DMS 273 treated with DMSO at 0.1 percent for 48 hours (cell line): ENCODE measurements at places on chromosomes 12 and 14.

DNA sequence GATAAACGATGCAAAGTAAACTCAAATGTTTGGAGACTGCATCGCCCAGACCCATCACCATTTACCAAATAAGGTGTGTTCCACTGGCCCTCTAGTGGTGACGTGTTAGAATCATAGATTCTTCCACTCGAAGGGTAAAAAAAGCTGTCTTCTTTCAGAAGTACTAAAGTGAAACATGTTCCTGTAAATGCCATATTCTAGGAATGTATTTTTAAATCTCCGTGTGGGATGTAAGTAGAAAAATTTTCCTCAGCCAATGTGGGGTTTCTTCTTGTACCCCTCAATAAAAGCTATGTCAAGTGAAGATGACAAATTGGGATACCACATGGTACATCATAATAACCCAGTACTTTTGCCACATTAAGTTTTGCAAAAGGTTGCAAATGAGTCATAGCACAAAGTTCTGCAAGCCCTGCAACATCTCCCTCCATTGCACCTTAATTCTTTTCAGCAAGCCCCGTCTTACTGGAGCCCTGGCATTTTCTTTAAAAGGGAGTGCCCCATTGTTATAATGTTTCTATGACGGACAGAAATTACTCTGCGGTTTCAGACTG is 100.8 kb downstream of the CCER1 start:
- DNase-seq = peak; percentile 3

- DNase-seq = no peak
These were observed 808 bp downstream of the MSI1 start for GRCh38 chr12:120367924-120368788.

- no peak for DNase-seq
These were observed 22.9 kb downstream of the VDR start for GRCh38 chr12:47881826-47882427.

DNA sequence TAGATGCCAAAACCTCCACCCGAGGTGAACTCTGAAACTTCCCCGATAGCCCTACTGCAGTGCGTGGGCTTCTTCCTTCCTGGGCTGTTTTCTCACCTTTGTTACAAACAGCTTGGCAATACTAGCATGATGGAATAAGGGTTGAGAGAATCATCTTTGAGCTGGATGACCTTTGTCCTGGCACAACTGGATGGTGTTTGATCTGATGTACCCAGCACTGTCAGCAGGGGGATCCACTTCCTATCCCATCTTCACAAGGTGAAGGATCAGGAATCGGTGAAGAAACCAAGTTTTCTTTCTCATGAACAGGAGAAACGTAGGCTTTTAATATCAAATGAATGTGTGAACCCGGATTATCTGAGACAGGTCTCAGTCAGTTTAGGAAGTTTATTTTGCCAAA is 19.5 kb upstream of the LRRC10 start:
- DNase-seq = no peak

DNA sequence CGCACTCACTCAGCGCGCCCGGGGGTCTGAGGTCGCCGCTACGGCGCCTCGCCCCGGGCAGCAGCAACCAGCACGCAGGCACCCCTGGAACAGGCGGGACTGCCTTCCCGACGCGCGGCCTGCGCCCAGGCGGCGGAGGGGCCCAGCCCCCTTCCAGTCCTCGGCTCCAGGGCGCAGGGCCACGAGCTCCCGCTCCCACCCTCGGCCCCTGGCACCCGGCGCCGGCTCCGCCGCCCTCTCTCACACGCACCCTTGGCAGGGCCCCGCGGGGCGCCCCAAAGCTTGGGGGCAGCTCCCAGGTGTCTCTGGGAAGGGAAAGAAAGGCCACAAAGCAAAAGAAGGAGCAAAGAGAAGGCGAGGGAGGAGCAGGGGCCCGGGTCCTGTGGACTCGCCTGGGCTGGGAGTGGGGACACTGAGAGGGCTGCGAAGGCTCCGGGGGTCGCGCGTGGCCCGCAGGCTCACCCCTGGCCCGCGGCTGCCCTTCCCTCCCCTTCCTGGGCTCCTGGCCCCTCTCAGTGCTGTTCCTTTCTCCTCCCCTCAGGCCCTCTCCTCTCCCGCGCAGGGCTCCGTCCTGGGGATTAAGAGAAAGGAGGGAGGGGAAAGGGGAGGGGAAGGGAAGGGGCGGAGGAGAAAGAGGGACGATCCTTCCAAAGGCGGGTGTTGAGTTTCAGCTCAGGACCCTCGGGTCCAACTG is 907 bp upstream of the EFS start:
- DNase-seq = no peak

DNA sequence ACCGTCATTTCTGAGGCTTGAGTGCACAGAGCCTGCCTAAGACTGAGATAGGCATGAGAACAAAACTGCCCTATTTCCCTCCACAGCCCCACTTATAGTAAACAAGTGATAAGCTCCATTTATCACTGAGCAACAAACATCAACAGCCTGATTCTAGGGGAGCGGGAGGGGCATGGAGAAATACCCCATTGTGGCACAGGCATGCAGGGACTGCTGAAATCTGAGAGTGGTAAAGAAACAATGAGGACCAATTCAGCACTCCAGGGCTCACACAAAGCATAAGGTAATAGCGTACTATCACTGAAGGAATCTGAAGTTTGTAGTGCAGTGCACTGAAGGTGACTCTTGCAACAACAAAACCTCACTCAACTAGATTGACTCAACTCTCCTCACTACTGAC is 186.7 kb downstream of the ANO2 start:
- DNase-seq = no peak

GRCh38 chr12:5204271-5204670 is 160.6 kb downstream of the KCNA5 start:
- DNase-seq = no peak

DNA sequence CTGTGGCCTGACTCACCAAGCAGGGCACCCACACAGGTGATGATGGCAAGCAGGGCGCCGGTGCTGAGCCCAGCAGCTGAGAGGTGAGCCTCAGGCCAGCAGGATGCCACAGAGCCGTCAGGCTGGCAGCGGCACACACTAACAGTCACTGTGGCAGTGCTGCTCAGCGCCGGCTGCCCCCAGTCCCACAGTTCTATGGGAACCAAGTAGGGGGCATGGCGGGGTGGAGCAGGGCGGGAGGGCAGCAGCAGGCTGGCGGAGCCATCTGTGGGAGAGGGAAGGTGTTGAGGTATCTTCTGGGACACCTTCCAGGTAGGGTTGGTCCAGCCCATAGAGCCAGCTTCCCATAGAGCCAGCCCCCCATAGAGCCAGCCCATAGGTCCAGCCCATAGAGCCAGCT is 7.0 kb downstream of the PSMB11 start:
- no peak for DNase-seq

DNA sequence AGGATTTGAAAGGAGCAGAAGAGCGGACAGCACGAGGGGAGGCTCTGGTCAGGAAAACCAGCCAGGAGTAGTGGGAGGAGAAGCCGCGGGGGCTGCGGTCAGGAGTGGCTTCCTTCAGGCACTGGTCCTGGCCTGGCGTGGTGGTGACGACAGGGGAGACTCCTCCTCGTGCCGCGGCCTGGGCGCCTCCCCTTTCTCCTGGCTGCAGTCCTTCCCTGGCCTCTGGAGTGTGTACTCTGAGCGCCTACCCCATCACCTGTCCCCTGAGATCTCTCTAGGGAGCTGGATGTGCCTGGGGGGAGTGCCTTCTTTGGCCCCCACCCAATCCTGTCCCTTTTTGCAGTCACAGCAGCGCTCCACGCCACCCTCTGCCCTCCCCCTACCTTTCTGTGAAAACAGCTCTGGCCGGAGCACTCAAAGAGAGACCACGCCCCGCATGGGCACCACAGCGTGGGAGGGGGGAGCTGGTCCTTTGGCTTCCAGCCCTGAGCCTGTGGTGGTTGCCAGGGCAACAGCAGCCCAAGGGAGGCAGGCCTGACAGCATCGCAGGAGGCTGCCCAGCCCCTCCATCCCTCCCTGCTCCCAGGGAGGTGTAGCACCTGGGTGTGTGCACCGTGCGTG is 125.9 kb downstream of the CALM1 start:
- DNase-seq = no peak

DNA sequence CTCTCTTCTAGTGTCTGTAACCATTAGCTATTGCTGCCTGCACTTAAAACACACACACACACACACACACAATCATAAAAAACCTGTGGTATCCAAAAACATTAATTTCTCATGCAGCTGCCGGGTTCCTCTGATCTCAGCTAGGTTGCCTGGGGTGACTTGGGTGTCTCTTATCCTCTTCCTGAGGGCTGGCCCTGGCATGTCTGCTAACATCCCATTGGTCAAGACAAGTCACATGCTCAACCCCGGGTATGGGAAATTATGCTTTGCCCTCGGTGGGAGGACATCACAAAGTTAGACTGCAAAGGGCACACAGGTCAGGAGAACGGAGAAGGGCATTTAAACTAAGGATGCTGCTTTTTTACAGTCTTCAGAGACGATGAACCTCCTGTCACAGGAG is 55.7 kb downstream of the TRPV4 start:
- DNase-seq = no peak

DNA sequence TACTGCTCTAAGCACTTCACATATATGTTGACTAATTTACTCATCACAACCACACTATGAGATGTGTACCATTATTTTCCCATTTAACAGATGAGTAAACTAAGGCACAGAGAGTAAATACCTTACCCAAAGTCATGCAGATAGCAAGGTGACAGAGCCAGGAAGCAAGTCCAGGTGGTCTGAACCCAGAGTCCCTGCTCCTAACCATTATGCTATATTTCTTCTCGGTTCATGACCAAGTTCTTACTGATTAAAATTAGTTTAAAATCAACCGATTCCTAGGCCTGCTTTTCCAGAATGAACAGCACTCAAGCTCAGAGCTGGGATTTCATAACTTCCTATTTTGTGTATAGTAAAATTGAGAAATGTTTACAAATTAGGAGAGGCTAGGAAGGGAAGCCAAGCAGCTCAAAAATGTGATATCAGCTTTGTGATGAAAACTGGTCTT is 85.5 kb upstream of the EGLN3 start:
- no peak for DNase-seq

DNA sequence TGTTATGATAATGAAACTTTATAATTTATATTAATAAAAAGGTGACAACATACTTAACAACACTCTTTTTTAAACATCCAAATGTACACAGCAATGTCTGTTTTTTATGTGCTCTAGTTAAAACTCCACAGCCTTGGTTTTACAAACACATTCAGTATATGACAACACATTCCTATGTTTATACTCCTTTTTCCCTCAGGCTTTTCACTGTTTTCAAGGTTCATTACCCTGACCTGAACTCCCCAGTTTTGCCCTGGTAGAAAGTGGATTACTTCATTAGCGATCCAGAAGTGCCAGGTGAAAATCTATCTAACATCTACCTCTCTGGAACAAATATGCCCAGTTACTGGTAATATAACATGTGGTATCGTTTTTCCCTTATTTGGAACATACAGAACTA is 340.2 kb upstream of the DDHD1 start:
- DNase-seq = no peak

GRCh38 chr14:71300566-71301330 is 393.5 kb downstream of the PCNX1 start:
- no peak for DNase-seq

DNA sequence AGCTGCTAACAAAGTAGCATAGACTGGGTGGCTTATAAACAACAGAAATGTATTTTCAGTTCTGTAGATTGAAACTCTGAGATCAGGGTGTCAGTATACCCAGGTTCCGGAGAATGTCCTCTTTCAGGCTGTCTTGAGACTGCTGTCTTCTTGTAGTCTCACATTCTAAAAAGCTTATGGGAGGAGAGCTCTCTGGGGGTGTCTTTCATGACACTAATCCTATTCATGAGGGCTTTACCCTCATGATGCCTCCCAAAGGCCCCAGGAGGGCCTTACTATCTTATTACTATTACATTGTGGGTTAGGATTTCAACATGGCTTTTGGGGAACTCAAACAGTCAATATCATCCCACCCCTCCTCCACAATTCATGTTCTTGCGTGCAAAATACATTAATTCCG is 94.3 kb downstream of the AEBP2 start:
- no peak for DNase-seq

- no peak for DNase-seq
These were observed 415.9 kb downstream of the NELL2 start for GRCh38 chr12:44460261-44460660.

GRCh38 chr12:77940011-77940423 is 109.3 kb downstream of the NAV3 start:
- DNase-seq = no peak

DNA sequence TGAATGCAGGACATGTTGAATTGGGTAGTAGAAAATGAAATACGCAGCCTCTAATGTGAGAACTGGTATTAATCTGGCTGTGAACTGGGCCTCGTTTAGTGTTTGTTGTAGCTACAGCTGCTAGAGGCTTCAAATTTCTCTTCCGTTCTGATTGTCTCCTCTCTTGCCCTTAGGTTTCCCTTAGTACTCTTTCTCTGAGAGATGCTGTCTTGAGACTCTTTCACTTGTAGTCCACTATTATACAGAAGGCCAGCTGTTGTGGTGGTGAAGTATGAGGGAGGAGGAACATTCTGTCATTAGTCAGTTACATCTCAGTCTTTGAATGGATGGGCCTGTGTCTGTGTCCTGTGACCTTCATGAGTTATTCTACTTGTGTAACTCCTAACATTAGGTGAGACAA is 322.0 kb downstream of the TMTC2 start:
- DNase-seq = no peak

GRCh38 chr14:81200054-81200453 is 20.7 kb downstream of the GTF2A1 start:
- no peak for DNase-seq

DNA sequence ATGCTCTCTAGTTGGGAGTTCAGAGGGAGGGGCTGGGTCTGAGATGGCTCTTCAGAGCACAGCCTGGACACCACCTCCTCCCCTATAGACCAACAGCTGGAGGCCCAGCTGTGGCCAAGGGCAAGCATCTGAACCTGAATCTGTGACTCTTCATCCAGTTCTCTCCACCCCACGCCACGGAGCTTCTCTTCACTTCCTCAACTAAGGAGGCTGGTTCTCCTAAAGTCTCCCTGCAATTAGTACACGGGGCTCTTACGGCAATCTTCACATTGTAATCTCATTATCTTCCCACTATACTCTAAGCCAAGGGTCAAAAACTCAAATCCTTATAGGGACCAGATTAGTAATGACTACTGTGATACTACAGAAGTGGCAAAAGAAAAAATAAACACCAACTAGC is 9.8 kb downstream of the NRDE2 start:
- no peak for DNase-seq

DNA sequence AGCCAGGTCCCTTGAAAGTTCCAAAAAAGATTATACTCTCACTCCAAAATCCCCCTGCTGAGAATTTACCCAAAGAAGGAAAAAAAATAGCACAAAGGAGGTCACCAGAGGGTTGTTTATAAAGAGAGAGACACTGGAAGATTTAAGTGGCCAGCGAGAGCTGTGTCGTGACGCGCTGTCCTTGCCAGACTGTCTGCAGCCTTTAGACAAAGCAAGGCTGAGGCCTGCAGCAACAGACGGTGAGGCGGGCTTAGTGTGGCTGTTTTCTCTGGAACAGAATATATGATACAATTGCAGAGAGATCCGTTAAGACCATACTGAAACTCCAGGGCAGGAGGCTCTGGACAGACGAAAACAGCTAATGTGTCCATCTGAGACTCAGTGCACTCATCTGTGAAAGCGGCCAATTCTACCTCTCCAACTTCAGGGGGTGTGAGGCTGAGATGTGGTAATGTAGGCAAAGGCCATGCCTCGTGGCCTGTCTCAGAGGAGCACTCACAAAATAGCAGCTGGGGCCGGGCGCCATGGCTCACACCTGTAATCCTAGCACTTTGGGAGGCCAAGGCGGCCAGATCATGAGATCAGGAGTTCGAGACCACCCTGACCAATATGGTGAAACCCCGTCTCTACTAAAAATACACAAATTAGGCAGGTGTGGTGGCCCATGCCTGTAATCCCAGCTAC is 36.2 kb downstream of the ANAPC7 start:
- peak; percentile 77 for DNase-seq

- DNase-seq = no peak
These were observed 6.9 kb upstream of the TUNAR start for GRCh38 chr14:95869776-95870175.
